CD4-positive, alpha-beta T cell treated with Interleukin-15 for 4 hours (primary cell): ENCODE measurements at places on chromosomes 2 and 18.

DNA sequence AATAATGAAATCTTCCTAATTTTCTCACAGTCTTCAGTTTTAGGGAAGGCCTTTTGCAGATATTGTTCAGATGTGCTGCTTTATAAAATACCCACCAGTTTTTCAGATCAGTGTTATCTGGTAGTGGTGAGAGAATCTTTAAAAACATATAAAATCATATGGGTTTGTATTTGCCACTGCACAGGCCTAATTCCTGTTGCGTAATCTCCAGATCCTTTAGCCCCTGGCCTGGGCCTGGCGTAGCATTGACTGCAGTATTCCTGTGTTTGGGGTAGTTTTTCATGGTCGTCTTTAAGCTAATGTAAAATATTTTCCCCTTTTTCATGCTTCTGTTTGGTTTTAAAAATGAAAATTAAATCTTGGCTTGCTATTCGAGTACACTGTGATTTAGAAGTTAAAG, 43.2 kb downstream of the TSHZ1 start:
- no peak for DNase-seq

- peak; percentile 47 for DNase-seq
Measured at GRCh38 chr2:25324905-25325592, 16.7 kb downstream of the DNMT3A start.

DNA sequence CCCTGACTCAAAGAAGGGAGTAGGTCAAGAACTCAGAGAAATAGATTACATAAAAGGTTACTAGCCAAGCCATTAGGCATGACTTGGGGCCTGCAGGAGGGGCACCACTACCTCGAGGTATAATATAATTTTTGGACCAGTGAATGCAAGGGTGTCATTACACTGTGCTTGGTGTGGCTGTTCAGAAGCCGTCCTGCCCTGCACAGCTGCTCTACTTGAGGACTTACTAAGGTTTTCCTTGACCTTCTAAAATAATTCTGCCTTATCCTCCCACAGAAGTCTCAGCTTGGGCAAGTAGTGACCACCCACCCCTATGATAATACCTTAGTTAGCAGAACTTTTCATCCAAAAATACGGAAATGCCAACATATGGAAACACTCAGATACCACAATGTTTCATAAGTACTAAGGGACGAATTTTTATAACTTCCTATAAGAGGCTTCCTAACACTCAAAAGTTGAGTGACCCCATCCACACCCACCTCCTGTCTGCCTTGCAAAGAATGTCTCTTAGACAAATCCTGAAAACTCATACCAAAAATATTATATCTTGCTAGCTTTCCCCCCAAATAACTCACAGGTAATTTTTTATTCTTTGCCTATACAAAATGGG, 17.7 kb upstream of the ATG16L1 start:
- DNase-seq = no peak

DNA sequence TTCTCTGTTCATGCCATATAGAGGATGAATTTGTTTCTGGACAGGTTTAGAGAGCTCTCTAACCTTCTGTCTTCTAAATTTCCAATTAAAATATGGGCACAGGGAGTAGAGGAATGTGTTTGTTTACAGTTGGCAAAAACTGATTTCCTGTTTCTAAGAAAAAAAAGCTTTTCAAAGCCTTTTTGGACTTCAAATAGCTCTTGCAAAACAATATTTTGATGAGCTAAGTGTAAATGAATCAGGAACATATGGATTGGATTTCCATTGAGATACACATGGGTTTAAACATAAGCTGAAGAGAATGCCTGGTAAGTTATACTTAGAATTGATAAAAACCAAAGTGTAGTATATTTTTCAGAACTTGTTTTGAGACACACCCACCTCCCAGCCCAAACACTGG, 677.5 kb downstream of the NYAP2 start:
- DNase-seq = no peak

- DNase-seq = no peak
Measured at GRCh38 chr2:204152616-204153015, 216.1 kb downstream of the ICOS start.

- DNase-seq = no peak
Measured at GRCh38 chr2:147607379-147607778, 237.4 kb upstream of the ACVR2A start.

DNA sequence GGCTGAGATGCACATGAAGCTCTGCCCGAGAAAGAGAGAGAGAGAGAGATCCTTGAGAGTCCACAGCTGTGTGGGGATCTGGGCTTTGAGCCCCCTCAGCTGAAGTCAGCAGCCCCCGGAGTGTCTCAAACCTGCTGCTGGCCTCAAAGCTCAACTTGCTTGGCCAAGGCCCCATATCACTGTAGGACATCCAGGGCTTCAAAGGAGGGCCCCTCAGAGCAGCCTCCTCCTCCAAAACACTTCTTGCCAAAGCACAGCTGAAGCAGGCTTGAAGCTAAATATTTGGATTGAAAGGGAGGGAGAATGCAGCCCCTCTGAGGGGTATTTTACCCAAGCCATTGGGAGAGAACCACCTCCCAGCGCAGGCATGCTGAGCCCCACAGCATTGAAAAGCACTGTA, 357.6 kb downstream of the OSR1 start:
- DNase-seq = no peak

DNA sequence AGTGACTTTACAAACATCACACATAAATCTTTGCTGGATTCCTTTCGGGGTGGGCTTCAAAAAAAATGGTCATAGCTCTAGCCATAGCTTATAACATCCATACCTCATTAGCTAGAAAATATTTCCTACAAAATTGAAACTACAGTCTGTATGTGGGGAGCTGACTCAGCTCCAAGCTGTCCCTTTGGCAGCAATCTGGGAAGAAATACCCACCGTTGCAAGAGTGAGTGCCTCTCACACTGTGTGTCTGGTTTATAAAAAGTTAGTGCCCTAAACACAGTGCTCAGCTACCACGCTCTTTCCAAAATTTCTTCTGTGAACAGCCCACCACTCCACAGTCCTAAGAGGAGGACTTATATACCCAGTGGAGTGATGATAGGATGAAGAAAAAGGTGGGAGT, 170.1 kb downstream of the RBM43 start:
- DNase-seq = no peak

GRCh38 chr18:7617738-7618422, 50.8 kb downstream of the PTPRM start:
- DNase-seq = no peak

DNA sequence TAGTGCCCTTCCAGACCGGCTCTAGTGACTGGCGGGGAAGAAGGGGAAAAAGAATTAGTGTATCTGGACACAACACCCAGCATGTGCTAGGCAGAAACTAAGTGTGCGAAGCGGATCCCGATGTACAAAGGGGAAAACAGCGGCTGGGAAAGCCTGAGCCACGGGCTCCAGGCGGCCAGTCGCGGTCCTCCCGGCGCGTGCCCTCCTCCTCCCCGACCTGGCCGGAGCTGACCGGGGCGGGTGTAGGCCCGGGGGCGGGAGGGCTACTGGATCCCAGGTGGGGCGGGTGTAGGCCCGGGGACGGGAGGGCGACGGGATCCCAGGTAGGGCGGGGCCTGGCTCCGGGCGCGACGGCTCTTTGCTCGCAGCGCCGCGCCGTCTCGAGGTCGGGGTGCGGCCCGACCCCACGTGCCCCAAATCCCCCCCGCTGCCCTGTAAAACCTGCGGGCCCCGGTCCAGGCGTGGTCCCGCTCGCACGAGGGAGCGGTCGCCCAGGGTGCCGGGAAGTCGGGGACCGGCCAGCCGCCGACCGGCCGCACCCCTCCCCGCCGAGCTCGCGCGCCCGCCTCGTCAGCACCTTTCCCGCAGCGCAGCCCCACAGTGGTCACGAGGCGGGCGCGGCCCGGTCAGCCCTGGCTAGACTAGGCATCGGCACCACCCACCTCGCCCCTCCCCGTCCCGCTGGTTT, 48.8 kb downstream of the C2orf42 start:
- DNase-seq = no peak

GRCh38 chr2:218963601-218964000, 4.1 kb downstream of the CDK5R2 start:
- DNase-seq = no peak

GRCh38 chr2:240832205-240832727, 12.2 kb upstream of the KIF1A start:
- peak; percentile 99 for DNase-seq

DNA sequence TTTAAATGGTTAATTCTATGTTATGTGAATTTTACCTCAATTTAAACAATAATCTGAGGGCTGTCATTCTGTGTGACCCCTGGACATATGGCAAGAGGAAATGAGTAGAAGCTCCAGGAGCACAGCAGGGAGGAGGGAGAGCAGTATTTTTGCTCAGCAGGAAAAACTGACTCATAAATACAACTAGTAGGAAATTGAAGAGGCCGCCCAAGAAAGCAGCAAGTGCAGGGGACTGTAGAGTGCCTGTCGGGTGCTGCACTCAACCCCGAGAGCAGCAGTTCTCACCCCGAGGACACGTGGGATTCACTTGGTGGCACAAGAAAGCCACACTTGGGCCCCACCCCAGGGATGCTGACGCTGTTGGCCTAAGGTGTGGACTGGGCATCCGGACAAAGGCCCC, 60.8 kb downstream of the NPAS2 start:
- DNase-seq = no peak

DNA sequence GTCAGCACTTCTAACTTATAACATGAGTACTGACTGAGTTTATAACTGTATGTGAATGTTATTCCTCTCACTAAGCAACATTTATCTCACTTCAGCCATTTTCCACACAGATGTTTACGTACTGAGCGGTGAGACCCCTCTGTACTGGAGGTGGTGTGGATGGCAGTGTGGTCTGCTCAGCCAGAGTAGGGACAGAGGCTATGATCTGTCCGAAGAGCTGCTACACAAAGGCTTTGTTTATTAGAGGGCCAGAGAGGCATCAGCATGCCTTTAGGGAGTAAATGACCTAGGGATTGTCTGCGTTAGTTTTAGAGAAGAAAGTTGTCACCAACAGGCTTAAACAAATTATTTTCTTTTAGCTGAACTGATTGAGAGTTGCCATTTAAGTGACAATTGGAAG, 23.2 kb upstream of the TACR1 start:
- no peak for DNase-seq
